Activated CD8-positive, alpha-beta memory T cell treated with anti-CD3 and anti-CD28 coated beads for 1 hour (primary cell): ENCODE measurements at places on chromosomes 2 and 18.

DNA sequence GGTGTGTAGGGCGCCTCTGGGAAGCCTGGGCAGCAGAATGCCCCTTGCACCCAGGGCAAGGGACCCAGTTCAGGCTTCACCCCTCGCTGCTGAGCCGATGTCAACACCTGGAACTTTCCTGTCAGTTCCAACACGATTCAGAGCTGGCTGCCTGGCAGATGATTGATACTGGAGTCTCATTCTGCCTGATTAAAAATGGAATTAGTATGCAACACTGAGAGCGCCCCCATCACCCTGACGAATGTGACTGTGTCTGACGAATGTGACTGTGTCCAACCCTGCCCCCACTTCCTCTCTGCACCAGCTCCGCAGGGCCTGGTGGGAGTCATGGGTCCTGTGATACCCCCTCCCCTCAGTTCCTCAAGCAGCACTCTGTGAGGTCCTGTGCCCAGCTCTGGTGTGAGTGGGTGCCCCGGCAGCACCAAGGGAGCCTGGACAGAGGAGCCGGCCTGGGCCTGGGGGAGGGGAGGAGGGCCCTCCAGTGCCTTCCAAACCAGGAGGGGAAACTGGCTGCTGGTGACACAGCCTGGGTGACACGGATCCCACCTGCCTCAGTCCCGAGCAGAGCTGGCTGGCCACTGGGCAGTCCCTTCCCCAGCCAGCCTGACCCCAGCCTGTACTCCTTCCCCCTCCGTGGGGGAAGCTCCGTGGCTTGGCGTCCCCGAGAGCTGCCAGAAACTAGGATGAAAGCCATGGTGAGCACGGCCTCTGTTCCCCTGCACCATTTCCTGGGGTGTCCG lies 41.4 kb upstream of the ALPP start:
- no peak for DNase-seq

- no peak for DNase-seq
These were observed 1671.8 kb upstream of the DDX18 start for GRCh38 chr2:116142644-116143227.

DNA sequence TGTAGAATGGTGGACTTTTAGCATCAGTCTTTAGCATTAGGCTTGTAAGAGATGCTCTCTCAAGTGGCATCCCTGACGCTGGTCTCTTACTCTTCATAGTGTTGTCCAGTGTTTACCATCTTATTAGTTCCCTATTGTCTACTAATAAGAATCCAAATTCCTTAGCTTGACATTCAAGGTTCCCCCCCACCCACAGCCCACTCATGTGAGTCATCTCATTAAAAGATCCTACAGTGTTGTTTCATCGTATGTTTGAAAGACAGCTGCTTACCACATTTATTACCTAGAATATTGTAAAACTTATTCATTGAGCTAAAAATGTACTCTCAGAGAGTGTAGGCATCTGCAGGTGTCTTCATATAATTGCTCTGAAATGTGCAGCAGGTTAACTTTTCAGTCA lies 28.5 kb downstream of the EIF5B start:
- no peak for DNase-seq

- DNase-seq, result no peak
These were observed 51.5 kb upstream of the MGAT5 start for GRCh38 chr2:134202371-134202770.

- DNase-seq, result no peak
These were observed 71.1 kb downstream of the OSR1 start for GRCh38 chr2:19287324-19287723.

GRCh38 chr18:24296276-24296675 lies 101.3 kb downstream of the OSBPL1A start:
- no peak for DNase-seq

GRCh38 chr2:184765112-184765895 lies 167.0 kb downstream of the ZNF804A start:
- DNase-seq, result no peak

DNA sequence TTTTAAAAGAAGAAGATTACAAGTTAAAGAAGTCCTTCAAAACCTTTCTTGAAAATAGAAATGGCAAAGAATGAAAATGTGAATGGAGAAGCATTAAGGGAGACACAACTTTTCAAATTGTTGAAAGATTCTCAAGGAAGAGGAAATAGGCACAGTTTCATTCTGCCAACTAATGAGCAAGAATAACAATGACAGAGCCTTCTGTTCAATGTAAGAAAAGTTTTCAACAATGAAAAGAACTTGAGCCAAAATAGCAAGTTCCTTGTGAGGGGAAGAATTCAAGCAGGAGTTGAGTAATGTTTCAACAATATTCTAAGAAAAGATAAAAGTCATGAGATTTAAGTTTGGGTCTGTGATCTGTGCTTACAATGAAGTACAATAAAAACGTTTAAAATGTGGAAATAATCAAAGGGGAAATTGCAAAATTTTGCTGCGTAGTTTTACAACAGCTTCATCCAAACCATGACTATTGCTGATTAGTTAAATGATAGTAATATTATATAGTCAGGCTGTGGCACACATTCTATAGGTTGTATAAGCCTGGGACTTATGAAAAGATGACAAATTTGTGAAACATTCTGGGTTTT lies 122.6 kb downstream of the METTL4 start:
- DNase-seq, result no peak

- DNase-seq, result no peak
These were observed 40.9 kb downstream of the KDM3A start for GRCh38 chr2:86482034-86482433.

DNA sequence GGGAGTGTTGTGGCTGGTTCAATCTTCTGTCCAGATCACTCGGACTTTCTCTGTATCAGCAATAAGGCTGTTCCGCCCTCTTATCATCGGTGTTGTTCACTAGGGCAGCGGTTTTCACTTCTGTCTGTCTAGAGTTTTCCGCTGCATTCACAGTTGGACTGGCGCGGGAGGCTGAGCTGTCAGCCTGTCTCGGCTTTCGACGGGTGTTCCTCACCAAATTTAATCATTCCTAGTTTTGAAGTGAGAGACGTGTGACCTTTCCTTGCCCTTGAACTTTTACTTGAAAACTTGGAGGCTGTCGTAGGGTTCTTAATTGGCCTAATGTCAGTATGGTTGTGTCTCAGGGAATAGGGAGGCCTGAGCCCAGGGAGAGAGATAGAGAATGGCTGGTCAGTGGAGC lies 108.3 kb downstream of the NFATC1 start:
- no peak for DNase-seq

DNA sequence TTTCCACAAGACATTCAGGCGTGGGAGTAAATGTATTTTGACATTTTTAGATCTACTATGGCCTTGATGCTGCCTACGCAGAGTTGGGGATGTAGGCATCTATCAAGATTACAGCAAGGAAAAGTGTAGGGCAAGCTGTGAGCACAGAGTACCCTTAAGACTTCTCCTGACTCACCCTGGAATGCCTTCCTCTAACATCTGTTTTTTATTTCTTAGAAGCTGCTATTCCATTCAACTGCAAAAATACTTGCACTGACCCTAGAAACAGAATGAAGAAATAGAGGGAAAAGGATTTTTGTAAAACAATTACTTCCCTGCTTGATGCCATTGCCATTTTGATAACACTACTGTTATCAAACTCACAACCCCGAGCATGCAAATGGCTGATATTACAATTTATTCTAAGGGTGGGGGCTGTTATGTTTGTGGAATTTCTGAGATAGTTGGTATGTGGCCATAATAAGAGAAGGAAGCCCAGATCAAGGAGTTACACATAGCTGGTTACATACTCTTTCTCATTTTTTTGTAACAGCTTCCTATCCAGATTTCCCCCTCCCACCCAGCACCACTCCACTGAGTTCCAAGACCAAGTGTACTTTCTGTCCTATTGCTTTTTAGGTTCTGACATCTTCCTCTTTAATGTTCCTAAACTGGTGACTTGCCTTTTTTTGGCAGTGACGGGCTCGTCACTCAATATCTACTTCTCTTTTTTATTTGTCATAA lies 6.0 kb upstream of the ROCK1 start:
- no peak for DNase-seq

DNA sequence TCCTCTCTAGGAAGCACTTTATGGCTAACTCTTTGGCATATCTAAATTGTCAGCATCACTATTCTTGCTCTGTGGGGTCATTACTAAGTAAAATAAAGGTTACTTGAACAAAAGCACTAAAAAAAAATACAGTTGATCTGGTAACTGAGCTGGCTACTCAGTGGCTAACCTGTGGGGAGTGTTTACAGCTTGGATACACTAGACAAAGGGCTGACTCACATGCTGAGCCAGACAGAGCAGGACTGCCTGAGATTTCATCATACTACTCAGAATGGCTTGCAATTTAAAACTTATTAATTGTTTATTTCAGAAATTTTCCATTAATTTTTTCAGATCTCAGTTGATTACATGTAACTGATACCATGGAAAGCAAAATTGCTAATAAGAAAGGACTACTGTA lies 1690.4 kb upstream of the SLC39A10 start:
- no peak for DNase-seq

DNA sequence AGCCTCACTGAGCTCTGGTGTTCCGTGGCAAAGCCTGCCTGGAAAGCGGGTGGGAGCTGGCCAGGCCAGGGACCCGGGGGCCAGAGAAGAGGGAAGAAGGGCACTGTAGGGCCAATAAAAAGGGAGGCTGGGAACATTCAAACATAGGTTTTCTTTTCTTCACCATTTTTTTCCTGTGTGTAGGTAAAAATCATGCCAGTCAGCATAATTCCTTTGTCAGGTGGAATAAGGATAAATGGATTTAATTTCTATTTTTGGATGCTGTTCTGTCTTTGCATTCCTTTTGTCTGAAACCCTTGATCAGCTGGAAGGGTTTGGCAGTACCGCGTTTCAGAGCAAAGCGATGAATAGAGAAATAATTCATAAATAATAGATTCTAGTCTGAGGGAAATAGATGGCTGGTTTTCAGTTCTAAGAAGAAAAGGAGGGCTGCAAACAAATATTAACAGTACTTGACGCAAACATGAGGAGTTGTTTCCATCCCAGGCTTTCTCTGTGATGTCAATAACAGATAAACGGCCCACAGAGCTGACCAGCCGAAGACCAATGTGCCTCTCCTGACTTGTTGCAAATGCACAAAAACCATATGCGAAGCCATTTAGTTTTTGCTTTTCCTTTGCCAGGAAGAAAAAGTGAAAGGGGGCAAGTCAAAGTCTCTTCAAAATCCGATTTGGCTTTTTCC lies 384.4 kb downstream of the TSN start:
- no peak for DNase-seq

GRCh38 chr18:36335476-36336279 lies 38.2 kb downstream of the FHOD3 start:
- DNase-seq, result no peak

GRCh38 chr2:39069136-39069515 lies 51.7 kb downstream of the SOS1 start:
- DNase-seq, result no peak

DNA sequence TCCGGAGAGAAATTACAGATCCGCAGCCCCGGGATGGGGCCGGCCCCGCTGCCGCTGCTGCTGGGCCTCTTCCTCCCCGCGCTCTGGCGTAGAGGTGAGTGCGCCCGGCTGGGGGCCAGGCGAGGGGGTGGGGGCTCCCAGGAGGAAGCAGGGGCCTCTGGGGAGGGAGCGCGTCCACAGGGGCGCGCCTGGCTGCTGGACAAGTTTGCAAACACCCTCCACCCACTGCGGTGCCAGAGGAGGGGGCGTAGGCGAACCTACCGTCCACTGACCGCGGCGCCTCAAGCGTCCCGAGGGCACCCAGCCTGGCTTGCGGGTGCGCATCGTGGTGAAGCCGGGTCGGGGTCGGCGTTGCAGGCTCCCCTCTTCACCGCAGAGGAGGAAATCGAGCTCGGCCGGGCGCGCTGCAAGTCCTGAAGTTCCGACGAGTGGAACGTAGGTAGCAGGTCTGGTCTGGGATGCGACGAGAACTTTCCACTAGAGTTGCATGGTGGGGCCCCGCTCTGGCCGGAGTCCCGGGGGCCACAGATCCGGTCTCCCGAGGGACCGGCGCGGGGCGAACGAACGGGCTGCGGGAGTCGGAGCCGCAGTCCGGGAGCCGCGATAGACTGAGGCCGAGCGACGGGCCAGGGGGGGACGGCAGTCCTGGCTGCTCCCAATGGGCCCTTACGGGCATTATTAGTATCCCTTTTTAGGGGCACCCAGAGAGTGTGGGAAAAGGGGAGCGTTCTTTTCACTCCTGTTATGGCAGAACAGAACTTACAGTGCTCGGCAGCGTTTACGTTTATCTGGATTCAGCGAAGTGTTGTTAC lies 502 bp downstream of the MERTK start:
- no peak for DNase-seq

- DNase-seq, result no peak
These were observed 72.3 kb downstream of the IL1R2 start for GRCh38 chr2:102063941-102064678.

GRCh38 chr18:45156946-45157345 lies 458.3 kb upstream of the SLC14A2 start:
- no peak for DNase-seq

GRCh38 chr2:157901325-157901724 lies 25.2 kb upstream of the ACVR1 start:
- no peak for DNase-seq

DNA sequence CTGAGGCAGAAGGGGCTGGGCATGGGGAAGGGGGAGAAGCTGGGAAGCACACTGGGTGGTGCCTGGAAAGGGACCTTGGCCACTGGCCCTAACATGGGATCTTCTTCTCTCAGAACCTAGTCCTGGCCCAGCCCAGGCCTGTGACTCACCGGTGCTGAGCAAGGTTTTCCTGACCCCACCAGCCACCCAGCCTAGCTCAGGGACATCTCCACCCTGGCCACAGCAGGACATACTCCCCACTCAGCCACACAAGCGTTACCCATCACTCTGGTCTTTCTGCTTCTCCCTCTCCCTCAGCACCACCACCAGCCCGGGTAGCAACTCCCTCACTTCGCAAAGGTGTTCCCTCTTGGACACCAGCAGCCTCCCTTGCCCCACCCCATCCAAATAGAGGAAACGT lies 22.8 kb downstream of the TNS1 start:
- DNase-seq, result no peak

GRCh38 chr2:138239902-138240491 lies 261.6 kb upstream of the SPOPL start:
- DNase-seq, result no peak

DNA sequence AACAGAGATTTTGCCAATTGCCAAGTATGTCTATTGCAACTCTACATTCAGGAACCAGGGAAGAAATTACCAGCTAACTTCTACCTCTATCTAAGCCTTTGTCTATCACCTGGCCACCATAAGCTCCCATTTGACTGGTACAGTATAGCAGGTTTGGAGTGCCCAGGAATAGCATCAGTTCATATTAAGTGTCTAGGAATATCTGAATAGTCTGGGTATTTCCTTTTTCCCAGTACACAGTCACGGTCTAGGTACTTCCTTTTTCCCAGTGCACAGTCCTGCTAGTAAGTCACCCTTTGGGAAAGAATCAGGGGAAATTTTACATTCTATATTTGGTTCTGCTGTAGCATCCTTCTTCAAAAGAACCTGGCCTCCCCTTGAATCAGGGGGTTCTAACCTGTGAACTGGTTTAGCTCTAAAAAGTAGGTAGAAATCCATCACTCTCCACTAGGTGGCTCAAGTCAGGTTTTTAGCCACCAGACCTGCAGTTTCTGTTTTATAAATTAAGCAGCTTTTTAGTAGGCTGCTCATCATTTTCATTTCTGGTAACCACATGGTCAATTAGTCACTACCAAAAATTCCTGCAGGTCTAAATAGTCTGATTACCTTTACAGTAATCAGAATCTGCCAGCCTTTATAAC lies 49.3 kb upstream of the DNAJC10 start:
- no peak for DNase-seq
